Immature natural killer cell (primary cell): ENCODE measurements at places on chromosomes 6 and 20.

DNA sequence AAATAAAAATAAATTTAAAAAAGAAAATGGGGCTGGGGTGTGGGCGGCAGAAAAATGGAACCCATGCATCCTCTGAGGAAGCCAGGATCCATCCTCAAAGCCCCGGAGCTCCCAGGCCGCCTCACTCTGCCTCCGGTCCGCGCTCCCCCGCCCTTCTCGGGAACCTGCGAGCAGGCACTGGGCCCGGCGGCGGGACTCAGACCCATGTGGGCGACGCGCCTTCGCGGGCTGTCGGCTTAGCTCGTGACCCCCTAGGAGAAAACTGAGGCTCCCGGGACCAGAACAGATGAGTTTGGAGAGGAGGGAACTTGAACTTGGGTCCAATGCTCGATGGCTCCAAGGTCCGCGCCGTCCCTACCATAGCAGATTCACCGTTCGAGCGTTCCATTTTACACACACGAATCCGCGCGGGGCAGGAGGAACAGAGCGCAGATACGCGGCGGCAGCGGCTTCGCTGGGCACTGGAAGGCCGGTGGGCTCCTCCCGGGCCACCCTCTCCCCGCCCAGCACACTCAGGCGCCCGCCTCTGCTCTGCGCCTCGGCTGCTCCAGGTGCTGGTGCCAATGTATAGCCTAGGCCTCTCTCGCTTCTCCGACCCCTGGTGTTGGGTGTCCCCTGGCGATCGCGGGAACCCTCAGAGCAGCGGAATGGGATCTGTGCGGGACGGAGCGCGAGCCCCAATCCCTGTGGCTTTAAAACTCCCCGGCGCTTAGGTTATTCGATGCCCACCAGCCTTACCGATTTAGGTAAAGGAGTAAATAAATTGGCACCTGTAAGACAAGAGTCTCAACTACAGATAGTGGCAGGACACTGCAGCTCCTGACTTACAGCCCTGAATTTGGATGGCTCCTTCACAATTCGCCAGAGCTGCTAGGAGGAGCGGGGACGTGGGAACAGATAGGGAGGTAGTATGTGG, 39.2 kb downstream of the DPPA5 start:
- H3K27ac ChIP-seq = no peak overlapping the region
- no peaks in the 10 kb centered on the region for H3K36me3 ChIP-seq
- peaks cover 16% of the 10 kb centered on the region for H3K27me3 ChIP-seq
- H3K4me3 ChIP-seq = peak overlapping the region; percentile 61
- H3K4me1 ChIP-seq = peaks cover 11% of the 10 kb centered on the region
- no peak for DNase-seq

DNA sequence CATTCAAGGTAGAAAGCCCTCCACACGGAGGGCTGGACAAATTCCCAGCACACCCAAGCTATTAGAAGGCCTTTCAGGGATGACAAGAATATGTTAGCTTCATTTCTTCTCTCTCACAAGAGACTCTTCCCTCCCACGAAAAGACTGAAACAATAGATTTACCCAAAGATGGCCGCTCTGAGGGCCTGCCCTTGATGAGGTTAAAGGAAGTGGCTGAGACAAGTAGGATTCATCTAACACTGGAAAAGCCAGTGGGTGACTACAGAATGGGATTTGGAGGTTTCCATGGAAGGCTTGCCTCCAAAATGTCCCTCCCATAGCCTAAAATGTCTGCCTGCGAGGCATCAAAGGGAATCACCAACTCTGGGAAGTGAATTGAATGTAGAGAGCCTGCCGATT, 277.6 kb downstream of the CLIC5 start:
- peaks cover 22% of the 10 kb centered on the region for H3K4me1 ChIP-seq
- DNase-seq = no peak
- H3K4me3 ChIP-seq = no peak overlapping the region
- H3K36me3 ChIP-seq = no peaks in the 10 kb centered on the region

GRCh38 chr6:146892283-146892612, 293.5 kb downstream of the ADGB start:
- H3K4me3 ChIP-seq = no peak overlapping the region
- DNase-seq = no peak
- no peaks in the 10 kb centered on the region for H3K4me1 ChIP-seq
- H3K27ac ChIP-seq = no peak overlapping the region
- no peaks in the 10 kb centered on the region for H3K36me3 ChIP-seq

- H3K4me1 ChIP-seq = peaks cover 21% of the 10 kb centered on the region
- H3K27me3 ChIP-seq = peaks cover 1% of the 10 kb centered on the region
- H3K36me3 ChIP-seq = no peaks in the 10 kb centered on the region
- no peak overlapping the region for H3K4me3 ChIP-seq
- no peak for DNase-seq
Measured at GRCh38 chr20:54205450-54205849, 2.4 kb upstream of the PFDN4 start.

- H3K27me3 ChIP-seq = no peaks in the 10 kb centered on the region
- H3K4me1 ChIP-seq = no peaks in the 10 kb centered on the region
- H3K36me3 ChIP-seq = no peaks in the 10 kb centered on the region
- no peak for DNase-seq
Measured at GRCh38 chr6:162651505-162651904, 76.1 kb downstream of the PRKN start.
